Stimulated activated CD8-positive, alpha-beta memory T cell treated with anti-CD3 and anti-CD28 coated beads, Interleukin-2, amount 100 ng/mL, for 1 hour (primary cell): ENCODE measurements at places on chromosomes 4 and X.

- no peak for DNase-seq
These were observed 101.3 kb downstream of the RRAGB start for GRCh38 chrX:55818673-55819375.

GRCh38 chr4:156815717-156816359 is 155.8 kb downstream of the PDGFC start:
- no peak for DNase-seq

DNA sequence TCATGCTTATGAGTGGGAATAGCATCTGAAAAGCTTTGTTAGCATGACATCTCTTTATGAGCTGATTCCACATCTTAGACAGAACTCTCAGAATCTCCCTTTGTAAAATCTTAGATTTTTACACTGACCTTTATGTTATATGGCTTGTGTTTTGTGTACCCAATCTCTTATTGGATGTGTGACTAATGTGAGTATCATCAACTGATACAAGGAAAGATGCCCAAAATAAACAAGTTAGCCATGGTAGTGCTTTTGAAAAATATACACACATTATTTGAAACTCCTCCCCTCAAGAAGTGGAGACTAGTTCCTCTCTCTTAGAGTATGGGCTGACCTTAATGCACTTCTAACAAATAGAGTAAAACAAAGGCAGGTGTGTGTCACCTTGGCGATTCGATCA is 160.1 kb upstream of the NRK start:
- DNase-seq, result no peak

- DNase-seq, result no peak
These were observed at the start of gene GABRG1 for GRCh38 chr4:46123913-46124755. Gene GABRG1, minus strand, starts transcription at chr4:46124054. Its CDS starts 141 bp downstream, at chr4:46123913.

DNA sequence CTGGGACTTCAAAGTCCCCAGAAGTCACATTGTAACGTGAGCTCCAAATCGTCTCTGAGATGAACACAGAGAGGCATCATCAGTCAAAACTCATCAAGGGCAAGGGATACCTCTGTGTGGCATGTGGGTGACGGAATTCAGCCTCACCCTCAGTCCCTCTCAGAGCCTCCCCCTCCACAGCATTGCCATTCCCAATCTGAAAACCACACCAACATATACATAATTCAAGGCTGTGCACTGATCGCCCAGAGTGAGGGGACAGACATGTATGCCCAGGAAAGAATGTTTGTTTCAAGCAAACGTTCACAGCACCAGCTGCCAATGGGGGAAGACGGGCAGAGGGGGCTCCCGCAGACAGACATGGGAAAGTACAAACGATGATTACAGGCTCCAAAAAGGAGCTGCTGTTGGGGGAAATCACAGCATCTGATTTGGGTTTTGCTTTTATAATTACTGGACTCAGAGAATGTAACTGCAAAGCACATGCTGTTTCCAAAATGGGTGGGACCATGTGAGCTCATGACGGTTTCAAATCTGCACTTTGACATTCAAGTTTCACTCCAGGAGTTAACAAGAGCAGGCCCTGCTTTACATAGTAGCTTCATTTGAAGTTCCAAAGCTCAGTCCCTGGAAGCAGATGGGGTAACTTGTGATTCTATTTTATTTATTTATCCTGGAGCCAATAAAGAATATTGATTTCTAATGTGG is 88.3 kb downstream of the CLCN4 start:
- no peak for DNase-seq
